NCI-H345 (cell line): ENCODE measurements at places on chromosomes 16 and 17.

DNA sequence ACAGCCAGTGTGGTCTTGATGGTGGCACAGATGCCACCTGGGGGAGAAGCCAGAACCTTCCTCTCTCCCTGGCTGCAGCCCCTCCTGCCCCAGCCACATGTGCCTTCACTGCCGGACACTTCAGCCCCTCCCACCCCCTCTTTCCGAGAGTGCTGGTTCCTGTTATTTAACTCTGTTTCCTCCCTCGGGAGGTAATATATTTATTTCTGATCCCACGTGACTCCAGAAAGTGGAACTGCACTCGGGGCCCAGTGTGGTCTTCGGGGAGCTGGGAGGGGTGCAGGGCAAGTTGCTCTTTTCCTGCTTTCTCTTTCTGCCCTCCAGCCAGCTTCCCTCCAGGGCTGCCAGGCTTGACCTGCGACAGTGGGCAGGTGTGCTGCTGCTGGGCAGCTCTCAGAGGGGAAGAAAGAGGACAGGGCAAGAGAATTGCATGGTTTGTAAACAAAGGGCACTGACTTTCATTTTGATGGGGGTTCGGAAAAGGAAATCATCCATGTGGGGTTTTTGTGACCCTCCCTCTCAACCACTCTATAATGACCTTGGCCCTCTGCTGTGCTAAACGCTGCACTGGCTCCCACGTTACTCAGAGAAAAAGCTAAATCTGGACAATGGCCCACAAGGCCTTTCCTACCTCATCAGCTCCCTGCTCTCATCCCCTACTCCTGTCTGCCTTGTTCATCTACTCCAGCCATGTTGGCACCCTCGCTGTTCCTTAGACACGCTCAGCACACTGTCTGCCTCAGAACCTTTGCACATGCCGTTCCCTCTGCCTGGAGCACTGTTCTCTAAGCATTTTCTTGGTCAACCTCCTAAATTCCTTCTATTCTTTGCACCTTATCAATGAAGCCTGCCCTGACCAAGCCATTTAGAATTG is 8.2 kb upstream of the CIITA start:
- no peak for DNase-seq

- DNase-seq, result no peak
Observed at GRCh38 chr17:77432742-77433141, 292.0 kb downstream of the SEC14L1 start.

DNA sequence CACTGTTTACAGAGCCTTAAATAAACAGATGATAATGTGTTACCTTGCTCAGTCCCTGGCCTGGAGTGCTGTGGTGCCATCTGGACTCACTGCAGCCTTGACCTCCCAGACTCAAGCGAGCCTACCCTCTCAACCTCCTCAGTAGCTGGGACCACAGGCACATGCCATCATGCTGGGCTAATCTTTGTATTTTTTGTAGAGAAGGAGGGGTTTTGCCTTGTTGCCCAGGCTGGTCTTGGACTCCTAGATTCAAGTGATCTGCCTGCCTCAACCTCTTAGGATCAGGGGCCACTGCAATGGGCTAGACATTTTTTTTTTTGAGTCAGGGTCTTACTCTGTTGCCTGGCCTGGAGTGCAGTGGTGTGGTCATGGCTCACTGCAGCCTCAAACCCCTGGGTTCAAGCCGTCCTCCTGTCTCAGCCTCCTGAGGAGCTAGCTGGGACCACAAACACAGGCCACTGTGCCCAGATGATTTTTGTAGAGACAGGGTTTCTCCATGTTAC is 5.0 kb upstream of the NAGLU start:
- DNase-seq, result peak; percentile 30

- DNase-seq, result no peak
Observed at GRCh38 chr16:55372792-55373488, 48.9 kb downstream of the IRX6 start.

- no peak for DNase-seq
Observed at GRCh38 chr16:85989863-85990643, 91.1 kb downstream of the IRF8 start.

DNA sequence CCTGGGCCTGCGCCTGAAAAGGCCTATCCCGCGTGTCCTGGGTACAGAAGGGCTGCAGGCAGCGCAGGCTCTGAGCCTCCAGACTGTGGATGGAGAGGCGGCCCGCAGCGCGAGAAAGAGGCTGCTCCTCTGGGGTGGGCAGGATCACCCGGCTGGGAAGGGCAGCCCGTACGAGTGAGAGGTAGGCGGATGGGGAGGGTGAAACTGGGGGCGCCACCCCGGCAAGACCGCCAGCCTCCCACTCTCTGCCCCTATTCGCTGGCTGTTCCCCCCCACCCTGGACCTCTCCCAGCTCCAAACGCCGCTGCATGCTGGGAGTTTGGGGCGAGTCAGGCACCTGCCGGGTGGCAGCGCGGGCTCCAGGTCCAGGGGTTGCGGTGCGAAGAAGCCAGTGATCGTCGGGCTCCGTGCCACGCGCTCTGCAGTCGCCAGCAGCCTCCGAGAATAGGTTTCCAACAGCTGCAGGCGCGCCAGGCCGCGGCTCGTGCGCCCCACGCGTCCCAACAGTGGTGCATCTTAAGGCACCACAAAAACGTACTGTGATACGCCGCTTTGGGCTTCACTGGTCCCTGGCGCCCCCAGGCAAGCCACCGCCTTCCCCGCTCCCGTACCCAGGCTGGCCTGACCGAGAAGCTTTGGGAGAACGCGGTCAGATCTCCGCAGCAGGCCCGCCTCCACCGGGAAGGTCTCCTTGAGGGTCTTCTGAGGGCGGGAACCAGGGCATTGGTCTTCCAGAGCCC is 1.1 kb downstream of the NOXO1 start:
- DNase-seq, result no peak

DNA sequence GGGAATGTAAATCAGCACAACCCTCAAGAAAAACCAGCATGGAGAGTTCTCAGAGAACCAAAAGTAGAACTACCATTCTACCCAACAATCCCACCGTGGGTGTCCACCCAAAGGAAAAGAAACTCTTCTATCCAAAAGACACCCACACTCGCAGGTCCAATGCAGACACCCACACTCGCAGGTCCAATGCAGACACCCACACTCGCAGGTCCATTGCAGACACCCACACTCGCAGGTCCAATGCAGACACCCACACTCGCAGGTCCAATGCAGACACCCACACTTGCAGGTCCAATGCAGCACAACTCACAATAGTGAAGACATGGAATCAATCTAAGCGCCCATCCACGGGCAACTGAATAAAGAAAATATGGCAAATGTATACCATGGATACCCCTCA is 77.0 kb upstream of the RPH3AL start:
- DNase-seq, result no peak

DNA sequence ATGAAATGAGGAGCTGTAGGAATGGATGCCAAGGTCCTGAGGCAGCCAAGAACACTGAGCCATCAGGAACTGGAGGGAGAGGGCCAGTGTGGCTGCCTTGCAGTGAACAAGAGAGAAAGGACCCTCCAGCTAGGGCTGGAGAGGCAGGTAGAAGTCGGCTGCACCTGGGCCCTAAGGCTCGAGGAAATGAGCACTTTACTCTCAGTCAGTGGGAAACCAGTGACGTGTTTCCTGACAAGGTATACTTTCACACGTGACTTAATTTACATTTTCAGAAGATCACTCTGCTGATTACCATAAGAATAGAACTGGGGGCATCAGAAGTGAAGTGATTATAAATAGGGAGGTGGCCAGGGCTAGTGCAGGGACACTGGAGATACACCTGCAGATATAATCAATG is 115.2 kb downstream of the C17orf67 start:
- no peak for DNase-seq

GRCh38 chr16:66332634-66333610 is 33.6 kb upstream of the CDH5 start:
- no peak for DNase-seq

- DNase-seq, result no peak
Observed at GRCh38 chr16:88715312-88716190, 9.2 kb downstream of the CTU2 start.

DNA sequence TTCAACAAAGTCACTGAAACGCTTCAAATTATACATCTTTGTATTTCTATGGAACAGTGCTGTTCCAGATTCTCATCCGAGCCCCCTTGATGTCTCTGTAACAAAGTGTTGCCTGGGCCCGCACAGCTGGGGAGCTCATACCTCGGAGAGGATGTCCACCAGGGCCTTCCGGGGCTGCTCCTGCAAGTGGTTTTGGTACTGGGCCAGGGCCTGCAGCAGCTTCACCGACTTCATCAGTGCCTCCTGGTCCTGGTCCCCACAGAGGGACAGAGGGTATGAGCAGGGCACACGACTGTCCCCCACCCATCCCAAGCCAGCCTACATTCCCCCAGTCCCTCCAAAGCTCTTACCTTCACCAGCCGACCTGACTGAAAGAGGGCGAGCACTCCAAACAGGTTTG is 1.5 kb downstream of the MYBBP1A start:
- DNase-seq, result no peak

DNA sequence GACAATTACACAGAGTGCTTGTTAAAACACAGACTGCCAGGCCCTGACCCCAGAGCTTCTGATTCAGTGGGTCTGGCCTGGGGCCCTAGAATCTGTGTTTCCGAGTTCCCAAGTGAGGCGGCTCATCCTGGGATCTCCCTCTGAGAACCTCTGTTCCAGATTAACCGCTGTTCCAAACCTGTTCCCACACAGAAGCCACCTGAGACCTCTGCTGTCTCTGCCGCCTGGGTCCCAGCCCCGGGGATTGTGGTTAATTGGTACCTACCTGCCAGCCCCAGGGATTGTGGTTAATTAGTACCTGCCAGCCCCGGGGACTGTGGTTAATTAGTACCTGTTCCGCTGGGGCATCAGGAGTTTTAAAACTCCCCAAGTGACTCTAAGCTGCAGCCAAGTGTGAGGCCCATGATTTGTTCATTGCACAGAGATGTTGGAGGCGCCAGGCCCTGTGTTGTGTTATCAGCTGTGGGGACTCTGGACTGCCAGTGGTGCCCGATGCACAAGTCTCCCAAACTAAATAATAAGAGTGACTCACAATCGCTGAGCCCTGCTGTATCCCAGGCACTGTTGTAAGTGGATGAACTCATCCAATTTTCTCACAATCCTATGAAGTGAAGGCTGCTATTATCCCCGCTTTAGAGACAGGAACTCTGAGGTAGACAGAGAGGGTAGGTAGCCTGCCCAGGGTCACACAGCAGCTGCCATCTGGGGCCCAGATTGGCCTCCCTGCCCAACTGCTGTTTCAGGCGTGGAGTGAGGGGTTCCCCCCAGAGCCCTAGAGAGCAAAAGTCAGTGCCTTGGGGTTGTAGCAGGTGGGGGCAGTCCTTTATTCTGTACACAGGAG is 219.7 kb downstream of the IRF8 start:
- DNase-seq, result no peak

- no peak for DNase-seq
Observed at GRCh38 chr16:56362057-56362655, 63.2 kb downstream of the AMFR start.

DNA sequence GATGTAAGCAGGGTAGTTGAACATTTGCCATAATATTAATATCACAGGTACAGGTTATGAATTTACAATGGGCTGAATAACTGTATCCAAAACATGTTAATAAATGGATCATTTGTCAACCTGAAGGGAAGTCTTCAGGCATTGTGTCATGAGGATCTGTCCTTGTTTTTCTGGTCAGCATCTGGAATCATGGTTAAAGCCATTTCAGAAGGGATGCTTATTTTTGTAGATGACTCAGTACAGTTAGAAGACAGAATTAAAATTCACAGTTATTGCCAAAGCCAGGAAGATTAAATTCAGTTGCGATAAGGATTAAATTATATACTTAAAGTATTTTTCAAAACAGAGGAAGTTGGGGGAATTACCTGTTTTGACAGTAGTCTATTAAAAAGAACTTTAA is 8.0 kb downstream of the PSMD11 start:
- DNase-seq, result no peak

- DNase-seq, result no peak
Observed at GRCh38 chr17:56468840-56469239, 124.7 kb upstream of the NOG start.

DNA sequence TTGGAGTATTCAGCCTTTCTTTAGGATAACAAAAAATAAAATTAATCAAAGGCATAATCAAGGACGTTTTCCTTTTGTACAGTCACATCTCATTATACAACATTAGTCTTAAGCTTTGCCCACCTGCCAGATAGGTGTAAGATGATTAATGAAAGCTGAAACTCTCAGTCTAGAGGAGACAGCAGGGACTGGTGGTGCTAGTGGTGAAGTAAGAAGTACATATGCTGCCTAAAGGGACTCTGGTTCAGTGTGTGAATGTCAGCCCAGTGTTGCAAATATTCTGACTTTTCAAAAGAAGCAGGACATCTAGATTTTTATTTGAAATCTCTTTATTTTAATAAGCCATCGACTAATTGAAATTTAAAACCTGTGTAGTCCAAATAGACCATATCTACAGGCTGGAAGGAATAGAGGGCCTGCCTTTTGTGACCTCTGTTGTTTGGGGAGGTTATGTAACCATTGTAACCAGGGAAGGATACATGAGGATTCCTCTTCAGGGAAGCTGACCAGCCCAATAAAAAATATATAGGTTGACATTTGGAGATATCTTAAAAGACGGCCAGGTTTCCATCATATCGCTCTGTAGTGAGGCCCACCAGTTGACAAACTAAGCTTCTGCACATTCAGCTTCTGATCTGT is 54.1 kb downstream of the FTO start:
- no peak for DNase-seq

GRCh38 chr16:87295661-87296531 is 21.3 kb downstream of the C16orf95 start:
- DNase-seq, result no peak

DNA sequence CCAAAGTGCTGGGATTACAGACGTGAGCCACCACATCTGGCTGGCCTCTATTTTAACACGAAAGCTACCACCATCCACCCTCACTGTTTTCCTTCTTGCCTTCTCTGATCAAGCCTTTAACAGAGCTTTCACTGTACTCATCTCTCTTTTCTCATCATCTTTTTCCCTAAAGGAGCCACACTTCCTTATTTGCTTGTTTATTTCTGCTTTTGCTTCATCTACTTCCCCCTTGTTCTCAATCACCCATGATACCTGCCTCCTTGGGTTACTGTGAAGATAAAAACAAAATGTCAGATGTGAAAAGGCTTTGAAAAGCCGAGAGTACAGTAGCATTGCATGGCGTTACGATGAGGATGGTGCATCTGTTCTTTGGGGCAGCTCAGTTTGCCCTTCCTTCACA is 79.9 kb downstream of the ZNF18 start:
- no peak for DNase-seq

DNA sequence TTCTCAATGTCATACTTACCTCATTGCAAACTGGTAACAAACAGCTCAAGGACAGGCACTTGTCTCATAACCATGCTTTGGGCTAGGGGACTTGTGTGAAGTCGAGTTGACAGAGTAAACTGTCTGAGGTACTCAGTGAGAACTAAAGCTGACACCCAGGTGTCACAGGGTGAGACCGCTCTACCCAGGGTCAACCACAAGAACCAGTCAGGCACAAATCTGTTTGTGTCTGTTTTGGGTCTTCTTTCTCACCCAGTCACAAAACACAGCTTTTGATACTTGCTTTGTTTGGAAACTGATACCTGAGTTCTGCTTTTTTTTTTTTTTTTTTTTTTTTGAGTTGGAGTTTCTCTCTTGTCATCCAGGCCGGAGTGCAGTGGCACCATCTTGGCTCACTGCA is 161.1 kb downstream of the STX8 start:
- no peak for DNase-seq
